Karpas-422 (cell line): ENCODE measurements at places on chromosomes 7 and 10. TPM values are rescaled to one million over a fixed set of nuclear protein-coding genes. Genes with fewer than 3 reads are reported as not detected.

GRCh38 chr10:31819391-31819820 is 109.2 kb downstream of the ARHGAP12 start:
- no peak for DNase-seq

DNA sequence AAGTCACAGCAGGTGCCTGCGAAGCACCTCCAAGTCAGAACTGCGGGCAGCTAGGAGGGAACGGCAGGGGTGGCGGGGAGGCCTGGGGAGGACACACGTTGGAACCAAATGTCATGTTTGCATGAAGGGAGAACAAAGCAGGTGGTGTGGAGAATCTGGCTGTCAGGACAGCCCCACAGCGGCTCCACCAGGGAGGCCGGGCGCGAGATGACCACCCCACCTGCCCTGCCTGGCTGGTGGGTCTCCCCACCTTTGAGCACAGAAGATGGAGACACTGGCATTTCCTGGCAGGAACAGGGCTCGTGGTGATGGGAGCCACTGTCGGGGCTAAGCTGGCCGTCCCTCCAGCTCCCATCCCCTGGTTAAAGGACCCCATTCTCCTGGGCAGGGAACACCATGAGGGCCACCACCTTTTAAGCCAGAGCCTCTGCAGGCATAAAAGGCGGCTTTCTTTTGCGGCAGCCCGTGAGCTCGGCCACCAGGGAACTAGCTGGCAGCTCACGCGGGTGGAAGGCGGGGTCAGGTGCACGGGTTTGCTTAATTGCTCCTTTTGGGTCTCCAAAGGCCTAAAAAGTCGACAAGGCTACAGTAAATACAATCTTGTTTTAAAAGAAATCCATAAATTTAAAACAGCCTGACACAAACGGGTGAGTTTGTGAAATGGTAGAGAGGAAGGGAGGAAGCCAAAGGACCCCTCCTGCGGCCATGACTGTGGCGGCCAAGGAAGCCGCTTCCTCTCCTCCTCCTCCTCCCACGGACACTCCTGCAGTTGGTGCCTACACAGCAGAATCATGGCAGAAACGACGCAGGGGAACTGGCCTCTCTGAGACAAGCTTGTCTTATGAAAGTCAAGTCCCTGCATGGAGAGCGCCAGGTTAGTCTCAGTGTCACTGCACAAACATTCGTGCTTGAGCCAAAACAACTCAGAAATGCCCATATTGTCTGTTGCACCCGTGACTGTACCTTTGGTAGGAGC is 213.8 kb downstream of the DNAJB6 start:
- no peak for DNase-seq

- peak; percentile 86 for DNase-seq
Measured at GRCh38 chr10:63887023-63887589, 365.9 kb downstream of the REEP3 start.

DNA sequence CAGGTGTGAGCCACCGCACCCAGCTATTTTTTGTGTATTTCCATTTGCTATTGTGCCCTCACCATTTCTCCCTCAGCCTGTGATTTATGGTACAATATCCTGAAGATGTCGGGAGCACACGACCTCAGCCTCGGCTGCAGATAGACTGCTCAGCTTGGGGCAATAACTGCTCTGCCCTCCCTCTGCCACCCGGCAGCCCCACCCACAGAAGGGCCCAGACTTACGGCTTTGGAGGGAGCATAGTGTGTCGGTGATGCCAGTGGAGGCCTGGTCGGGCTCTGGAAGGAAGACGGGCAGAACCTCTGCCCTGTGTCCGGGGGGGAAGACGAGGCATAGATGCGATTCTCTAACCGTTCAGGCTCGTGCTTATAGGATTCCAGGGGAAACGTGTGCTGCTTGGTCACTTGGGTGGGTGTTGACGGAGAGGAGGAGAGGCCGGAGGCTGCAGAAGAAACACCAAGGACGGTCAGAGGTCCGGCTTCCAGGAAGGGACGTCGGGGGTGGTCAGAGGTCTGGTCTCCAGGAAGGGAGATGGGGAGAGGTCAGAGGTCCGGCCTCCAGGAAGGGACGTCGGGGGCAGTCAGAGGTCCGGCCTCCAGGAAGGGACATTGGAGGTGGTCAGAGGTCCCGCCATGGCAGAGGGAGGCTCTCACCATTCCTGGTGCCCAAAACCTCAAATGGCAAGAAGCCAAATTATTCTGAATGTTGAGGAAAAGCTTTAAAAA is 155.7 kb upstream of the RHEB start:
- DNase-seq: no peak

GRCh38 chr7:146175716-146176115 is 59.1 kb downstream of the CNTNAP2 start:
- no peak for DNase-seq

DNA sequence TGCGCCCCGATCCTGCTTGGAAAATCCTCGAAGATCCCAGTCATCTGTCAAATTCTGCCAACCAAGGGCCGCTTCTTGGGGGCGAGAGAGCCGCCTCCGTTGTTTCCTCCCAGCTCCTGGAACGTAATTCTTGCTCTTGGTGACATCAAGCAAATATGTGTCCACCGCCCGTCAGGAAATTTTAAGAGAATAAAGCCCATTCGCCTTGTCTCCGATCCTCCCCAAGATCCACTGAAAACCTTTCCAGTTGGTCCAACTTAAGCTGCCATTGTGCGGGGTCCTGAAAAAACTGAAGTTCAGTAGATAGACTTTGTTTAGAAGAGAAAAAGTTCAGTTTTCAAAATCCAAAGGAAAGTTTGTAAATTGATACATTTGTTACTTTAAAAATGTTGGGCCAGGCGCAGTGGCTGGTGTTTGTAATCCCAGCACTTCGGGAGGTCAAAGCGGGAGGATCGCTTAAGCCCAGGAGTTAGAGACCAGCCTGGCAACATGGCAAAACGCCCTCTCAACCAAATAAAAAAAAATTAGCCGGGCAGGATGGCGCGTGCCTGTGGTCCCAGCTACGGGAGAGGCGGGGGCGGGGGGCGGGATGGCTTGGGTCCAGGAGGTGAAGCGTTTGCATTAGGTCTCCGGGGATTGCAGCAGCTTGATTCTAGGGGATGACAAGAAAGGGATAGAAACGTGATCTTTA is 1.0 kb upstream of the ZNF800 start:
- DNase-seq: peak; percentile 64

- DNase-seq: no peak
Measured at GRCh38 chr10:122287570-122287969, 16.5 kb downstream of the BTBD16 start.

DNA sequence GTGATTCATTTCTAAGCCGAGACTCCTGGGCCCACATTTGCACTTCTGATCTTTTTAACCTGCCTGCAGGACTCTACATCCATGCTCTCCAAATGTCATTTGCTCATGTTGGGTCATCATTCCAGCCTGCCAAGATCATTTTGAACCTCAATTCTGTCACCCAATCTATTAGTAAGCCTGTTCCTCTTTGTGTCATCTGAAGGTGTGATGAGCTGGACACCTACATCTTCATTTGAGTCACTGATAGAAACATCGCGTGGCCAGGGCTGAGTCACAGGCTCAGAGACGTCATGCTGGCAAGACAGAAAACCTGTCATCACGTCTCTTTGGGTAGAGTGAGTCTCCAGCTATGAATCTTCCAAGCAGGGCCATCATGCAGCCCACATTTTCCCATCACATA is 65.3 kb upstream of the SLF2 start:
- no peak for DNase-seq

DNA sequence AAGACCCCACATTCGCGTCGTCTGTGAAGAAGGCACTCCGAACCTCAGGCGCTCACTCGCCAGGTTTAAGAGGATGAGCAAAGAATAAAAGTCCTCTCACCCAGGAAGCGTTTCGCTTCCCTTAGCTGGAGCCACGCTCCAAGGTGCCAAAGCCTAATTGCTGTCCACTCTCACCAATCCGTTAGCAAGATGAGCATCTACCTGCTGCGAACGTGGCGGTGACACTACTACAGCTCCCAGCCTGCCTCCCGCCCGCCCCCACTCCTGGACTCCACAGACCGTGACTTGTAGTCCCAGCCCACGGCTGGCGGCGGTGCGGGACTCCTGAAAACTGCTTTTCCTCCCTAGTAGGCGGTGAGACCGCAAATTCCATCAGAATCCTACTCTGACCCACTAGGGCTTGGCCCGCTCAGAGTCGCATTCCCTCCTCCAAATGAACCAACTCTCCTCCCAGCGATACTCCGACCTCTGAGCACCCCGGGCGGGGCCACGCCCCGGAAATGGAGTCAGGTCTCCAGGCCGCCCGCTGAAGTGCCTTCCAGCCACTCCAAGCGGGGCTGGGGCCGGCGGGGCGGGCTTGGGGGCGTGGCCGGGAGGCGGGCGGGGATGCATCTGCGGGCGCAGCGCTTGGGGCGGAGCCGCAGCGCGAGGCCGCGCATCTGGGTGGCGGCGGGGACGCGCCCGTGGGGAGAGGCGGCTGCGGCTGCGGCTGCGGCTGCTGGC is 521 bp upstream of the PTPN12 start:
- DNase-seq: peak; percentile 98

TMEM213 gene
- not detected in 2 replicates for total RNA-seq

LRIT1 gene
- not detected in 2 replicates for total RNA-seq

MSS51 gene
- total RNA-seq: 2.7 and 5.7 TPM in 2 replicates

RPEL1 gene
- not detected in 2 replicates for total RNA-seq

ANKRD7 gene
- 1.7 and 2.8 TPM in 2 replicates for total RNA-seq

CPEB3 gene
- total RNA-seq: 3.0 and 6.0 TPM in 2 replicates
